ENCODE measurements at places on chromosomes 2 and 18.
A peak's percentile ranks its signal among the peaks of the same experiment; 100 is the strongest.

GRCh38 chr2:143146815-143147530 lies 17.8 kb downstream of the ARHGAP15 start:
- no peak for DNase-seq

- no peak for DNase-seq
Measured at GRCh38 chr2:53740170-53740569, 27.4 kb upstream of the CHAC2 start.

DNA sequence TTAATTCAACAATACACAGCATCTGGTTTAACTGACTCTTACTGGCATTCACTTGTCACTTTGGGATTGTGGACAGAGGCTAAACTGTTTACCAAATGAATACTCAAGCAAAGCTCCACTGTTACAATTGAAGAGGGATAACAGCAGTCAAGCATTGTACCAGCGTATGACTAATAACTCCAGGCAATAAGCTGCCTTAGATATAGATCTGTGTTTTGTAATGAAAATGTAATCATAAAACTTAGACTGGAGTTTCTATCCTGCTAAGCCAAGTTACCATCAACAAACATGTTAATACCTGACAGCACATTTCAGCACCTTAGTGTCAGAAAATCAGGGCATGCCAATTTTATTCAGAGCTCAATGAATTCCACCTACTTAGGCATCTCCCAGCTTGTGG lies 889.5 kb downstream of the EPHA4 start:
- no peak for DNase-seq

- DNase-seq: no peak
Measured at GRCh38 chr2:194096402-194096801, 1560.6 kb upstream of the SLC39A10 start.

DNA sequence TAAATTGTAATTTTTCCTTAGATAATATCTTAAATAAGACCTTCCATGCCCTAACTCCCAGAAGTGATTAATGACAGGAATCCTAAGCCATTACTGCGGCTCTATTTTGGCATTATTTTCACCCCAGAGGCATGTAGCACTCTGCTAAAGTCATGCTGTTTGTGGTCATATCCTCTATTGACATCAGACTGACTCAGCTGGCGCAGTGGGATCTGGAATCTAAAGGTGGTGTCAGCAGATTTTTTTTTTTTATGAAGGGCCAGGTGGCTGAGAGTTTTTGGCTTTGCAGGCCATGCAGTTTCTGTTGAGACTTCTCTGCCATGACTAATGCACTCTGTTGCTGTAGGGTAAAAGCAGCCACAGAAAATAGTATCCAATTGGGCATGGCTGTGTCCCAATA lies 64.1 kb upstream of the ACVR1C start:
- DNase-seq: no peak

DNA sequence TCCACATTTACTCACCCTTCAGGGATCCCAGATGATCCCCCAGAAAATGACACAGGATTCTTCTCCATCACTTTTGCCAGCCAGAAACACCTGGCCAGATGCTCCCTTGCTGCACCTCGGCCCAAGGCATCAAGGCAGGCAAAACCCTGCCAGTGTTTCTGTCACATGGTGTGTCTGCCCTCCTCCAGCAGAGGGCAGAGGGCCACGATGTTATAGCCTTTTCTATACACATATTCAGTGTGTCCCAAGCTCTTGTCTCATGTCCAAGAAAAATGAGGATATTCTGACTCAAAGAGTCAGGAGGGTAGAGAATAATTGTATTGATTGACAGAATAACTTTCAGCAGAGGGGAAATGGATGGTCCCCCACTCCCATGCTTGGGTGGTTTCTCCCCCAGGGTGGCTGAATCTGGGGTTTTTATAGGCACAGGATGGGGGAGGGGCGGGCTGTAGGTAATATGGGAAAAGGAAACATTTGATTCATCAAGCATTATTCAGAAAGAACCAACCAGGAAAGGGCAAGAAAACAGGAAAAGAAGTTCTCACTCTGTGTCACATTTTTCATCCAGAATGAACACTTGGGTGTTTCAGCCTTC lies 933.9 kb downstream of the TRIB2 start:
- DNase-seq: no peak

- no peak for DNase-seq
Measured at GRCh38 chr2:41668529-41668928, 379.3 kb upstream of the PKDCC start.

GRCh38 chr2:127411653-127412369 lies 6.4 kb upstream of the PROC start:
- no peak for DNase-seq

GRCh38 chr2:85327160-85327821 lies 498 bp downstream of the TGOLN2 start:
- peak; percentile 58 for DNase-seq

DNA sequence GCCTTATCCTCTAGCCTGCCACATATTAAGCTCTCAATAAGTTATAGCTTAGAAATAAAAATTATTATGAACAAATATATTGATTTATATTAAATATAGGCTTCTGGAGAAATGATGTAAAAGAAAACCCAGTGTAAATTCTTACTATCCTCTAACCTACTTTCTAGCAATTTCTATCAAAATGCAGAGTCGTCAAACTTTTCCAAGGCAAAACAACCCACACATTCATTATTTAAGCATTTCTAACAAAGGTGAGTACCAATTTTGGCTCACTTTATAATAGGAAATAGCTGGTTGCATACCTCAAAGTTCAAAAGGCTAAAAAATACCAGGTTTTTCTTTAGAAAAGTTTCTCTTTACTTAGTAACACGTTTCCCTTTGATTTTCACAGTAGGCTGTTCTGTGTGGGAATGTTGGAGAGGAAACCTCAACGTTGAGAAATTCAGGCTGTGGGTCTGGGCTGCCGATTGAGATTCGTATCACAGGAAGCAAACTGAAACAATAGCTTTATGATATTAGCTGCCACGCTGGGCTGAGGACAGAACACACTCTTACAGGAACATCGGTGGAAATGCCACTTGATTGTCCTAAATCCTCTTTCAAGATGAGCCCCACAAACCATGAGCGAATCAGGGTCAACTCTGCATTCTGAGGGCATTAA lies 53.0 kb downstream of the EPAS1 start:
- no peak for DNase-seq

All from CD4-positive, alpha-beta T cell treated with Interferon alpha-2 for 1 hour (primary cell).